ENCODE measurements at places on chromosomes 12 and 14.

DNA sequence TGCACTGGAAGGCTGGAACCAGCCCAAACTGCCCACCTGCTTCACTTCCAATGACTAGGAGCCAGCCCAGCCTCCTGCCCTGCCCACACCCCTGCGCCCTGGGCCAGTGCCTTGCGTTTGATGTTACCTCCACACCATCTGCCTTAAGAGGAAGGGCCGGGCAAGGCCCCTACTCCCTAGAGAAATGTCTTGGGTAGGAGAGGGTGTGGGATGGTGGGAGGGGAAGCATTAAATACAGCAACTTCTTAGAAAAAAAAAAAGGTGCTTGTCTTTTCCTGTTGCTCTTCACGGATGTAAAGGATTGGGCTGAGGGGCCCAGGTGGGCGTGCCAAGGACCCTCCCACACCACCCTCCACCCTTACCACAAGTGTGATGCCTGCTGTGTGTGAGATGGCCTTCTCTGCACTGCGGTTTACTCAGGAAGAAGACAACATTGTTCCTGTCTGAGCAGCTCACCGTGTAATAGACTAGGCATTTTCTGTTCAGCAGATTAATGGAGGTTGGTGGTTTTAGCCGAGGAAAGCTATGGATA, 99.9 kb downstream of the NINJ2 start:
- DNase-seq: no peak

DNA sequence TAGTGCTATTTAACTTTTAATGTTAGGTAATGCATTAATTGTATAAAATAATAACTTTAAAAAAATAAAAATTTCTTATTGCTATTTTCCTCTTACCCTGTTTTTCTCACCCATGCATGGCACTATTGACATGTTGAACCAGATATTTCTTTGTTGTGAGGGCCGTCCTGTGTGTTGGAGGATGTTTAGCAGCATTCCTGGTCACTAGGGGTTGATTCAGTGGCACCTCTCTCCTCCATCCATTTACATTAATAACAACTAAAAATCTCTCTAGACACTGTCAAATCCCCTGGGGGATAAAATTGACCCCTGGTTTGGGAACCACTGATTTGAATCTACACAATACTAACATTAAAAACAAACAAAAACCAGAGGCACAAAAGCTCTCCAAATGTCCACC, 147.5 kb upstream of the MIS18BP1 start:
- DNase-seq: no peak

DNA sequence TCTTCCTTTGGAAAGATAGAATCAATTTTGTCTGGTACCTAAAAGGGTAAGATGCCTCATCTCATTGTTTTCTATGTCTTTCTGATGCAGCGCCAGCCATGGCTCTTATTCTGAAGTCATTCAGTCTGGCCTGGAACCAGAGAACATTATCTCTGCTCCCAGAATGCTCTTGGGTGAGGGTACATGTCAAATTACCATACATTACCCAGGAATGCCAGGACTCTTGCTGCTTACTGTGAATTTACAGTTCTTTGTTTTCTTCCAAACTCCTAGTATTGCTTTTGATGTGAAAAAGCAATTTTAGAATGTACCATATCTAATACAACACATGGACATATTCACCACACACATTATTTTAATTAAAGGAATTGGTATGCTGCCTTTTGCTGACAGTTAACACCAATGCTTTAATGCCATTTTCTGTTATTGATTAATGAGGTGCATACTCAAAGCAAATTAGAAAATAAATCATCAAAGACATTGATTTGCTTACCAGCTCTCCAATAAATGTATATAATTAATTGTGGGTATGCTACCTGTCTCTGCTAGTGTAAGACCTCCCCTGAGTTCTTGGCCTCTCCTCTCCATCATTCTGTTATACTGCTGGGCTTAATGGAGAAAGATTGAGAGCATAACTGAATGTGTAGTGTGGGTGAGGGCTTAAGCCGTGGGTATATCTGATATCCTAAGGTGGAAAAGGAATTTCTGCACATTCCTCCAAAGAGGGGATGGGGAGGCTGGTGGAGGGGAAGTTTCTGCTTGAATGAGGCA, 337.7 kb downstream of the C12orf75 start:
- DNase-seq: no peak

- DNase-seq: no peak
Measured at GRCh38 chr12:118055144-118055557, 5.8 kb downstream of the WSB2 start.

- DNase-seq: no peak
Measured at GRCh38 chr12:54629925-54630324, 4.8 kb downstream of the LACRT start.

DNA sequence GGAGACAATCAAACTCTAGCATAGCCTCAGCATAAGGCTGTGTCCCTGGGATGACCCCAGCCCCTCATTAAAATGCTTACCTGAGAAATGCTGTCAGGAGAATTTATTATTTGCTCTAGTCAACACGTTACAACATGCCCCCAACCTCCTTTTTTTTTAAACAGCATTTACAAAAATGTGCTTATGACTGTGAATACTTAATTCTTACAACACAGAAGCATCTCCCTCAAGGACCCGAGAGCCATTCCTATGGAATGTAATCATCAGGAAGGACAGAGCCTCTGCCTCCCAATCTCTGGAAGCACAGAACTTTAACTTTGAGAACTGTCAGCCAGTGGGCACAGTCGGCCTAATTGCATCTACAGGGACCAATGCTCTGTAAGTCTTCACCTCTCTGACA, 136.6 kb upstream of the OVCH1 start:
- no peak for DNase-seq

DNA sequence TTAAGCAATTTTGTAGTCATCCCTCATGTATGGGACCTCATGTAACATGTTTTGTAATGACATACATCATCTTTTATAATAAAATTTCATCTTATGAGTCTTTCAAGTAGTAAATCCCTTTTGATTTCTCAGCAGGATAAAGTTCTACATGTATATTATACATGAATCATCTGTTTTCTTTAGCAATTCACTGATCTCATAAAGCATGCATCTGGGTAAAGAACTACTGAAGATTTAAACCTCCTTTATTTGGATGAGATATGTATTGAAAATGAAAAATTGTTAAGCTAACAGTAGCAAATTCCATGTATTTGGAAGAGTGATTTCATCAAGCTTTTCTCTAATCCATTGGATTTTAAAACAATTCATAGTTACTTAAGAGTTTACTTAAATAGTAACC, 126.9 kb downstream of the KITLG start:
- DNase-seq: no peak

GRCh38 chr12:130335517-130336392, 1.9 kb upstream of the PIWIL1 start:
- no peak for DNase-seq
